ENCODE measurements at places on chromosomes 6 and 20.

DNA sequence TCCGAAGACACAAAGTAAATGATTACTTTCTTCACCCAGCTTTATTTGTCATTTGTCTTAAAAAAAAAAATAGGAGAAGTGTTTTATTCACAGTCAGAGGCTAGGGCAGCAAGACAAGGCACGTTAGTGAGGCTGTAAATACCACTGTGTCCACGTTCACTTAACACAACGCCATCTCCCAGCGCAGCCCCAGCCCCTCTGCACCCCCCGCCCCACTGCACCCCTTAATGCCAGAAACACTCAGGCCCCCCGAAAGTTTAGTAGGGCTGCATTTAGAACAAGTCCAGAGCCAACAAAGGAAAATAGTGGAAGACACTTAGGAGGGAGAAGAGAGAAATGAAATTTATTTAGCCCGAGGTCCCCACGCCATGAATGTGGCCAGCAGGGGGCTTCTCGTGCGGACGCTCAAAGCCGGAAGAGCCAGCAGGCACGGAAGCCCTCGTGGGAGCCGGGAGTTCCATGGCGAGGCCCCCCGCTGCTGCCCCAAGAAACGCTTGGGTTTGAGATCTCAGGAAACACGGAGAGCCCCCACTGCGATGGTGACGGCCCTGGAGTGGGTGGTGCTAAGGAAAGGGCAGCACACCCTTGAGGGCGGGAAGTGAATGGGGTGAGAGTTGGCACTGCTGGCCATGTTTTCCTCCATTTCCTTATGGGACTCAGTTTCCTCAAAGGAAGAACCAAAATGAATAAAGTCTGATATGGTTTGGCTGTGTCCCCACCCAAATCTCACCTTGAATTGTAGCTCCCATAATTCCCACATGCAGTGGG lies 50.2 kb downstream of the IYD start:
- peak; percentile 49 for DNase-seq

- DNase-seq: no peak
Observed at GRCh38 chr6:70998148-70998547, 41.3 kb upstream of the B3GAT2 start.

GRCh38 chr20:17912916-17913315 lies 55.7 kb downstream of the SNX5 start:
- DNase-seq: no peak

- no peak for DNase-seq
Observed at GRCh38 chr20:4130404-4131189, 115.2 kb upstream of the RNF24 start.

Measured in CD4-positive, alpha-beta T cell treated with Interleukin-21 for 1 hour (primary cell).